ENCODE measurements at places on chromosomes 7 and 10. TPM values are rescaled to one million over a fixed set of nuclear protein-coding genes. Genes with fewer than 3 reads are reported as not detected.

The CCDC136 gene
- 1.9 TPM for polyA plus RNA-seq

The CUTC gene
- 19.0 TPM for polyA plus RNA-seq

The SUN3 gene
- polyA plus RNA-seq, result 0.02 TPM

The AKR1C8 gene
- not detected for polyA plus RNA-seq

The DPP6 gene
- polyA plus RNA-seq, result 0.24 TPM

The CCDC172 gene
- not detected for polyA plus RNA-seq
